ENCODE measurements at places on chromosomes 3 and 15.
A peak's percentile ranks its signal among the peaks of the same experiment; 100 is the strongest.

DNA sequence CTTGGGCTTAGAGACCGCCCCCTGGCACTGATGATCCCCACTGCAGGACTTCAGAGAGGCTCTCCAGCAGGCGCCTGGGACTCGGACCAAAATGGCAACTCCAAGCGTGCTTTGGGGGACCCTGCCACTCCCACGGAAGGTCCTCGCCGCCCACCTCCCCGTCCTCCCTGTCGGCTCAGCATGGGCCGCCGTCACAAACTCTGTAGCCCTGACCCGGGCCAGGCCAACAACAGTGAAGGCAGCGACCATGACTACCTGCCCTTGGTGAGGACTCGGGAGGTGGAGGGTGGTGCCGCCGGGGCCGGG lies 7.7 kb downstream of the ALG3 start:
- no peak overlapping the region for H3K27ac ChIP-seq
- peaks cover 11% of the 10 kb centered on the region for H3K36me3 ChIP-seq
- H3K27me3 ChIP-seq: no peaks in the 10 kb centered on the region
- peaks cover 12% of the 10 kb centered on the region for H3K4me1 ChIP-seq
- DNase-seq: no peak

- H3K4me3 ChIP-seq: no peak overlapping the region
- H3K4me1 ChIP-seq: peaks cover 44% of the 10 kb centered on the region
- no peak for DNase-seq
- H3K27ac ChIP-seq: no peak overlapping the region
- H3K27me3 ChIP-seq: no peaks in the 10 kb centered on the region
Observed at GRCh38 chr15:57036352-57036751, 117.9 kb downstream of the TCF12 start.

DNA sequence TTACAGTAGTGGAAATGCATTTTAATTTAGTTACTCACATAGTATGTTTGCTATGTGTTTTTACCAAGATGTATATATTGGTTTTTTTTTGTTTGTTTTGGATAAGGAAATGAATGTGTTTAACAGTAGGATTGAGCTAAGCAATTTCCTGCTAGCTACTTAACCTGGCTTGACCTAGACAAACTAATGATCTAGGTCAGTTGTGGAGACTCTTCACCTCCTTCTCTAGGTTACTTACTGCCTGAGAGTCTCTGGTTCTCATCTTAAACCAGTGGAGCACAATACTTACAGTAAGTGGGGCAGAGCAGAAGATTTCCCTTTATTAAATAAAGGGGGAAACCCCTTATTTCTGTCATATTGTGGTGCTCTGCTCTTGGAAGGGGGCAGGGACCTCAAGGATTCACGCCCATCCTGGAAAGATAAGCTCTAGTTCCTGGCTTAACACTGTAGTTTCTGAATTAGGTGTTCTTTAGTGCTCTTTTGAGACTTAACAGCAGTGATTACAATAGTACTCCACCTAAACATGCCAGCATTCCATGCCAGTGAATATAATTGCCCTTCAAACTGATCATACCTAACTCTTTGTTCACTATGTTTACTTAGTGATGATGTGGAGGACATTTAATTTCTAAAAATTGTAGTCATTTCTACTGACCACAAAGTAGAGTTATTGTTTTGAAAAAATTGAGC lies 79.9 kb downstream of the UBP1 start:
- DNase-seq: no peak
- H3K4me3 ChIP-seq: no peak overlapping the region
- H3K4me1 ChIP-seq: peaks cover 2% of the 10 kb centered on the region
- H3K27me3 ChIP-seq: peaks cover 21% of the 10 kb centered on the region

DNA sequence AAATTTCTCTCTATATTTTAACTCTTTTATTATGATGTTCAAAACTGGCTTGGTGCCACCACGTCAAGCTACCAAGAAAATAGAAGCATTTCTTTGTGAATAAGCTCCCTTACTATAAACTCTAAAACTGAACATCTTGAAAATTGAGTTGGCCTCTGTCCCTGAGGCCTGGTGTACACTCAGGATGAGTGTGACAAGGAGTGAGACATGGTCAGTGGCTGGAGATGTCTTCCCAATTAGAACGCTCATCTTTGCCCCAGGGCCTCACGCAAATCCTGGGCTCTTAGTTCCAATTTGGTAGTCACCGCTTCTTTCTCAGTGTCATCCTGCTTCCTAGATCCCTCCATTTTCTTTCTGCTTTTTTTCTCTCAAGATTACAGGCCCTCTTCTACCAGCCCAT lies 26.2 kb downstream of the SLC2A2 start:
- H3K27ac ChIP-seq: no peak overlapping the region
- no peaks in the 10 kb centered on the region for H3K27me3 ChIP-seq
- H3K4me1 ChIP-seq: peaks cover 3% of the 10 kb centered on the region
- DNase-seq: no peak

- H3K27me3 ChIP-seq: no peaks in the 10 kb centered on the region
- H3K27ac ChIP-seq: no peak overlapping the region
- DNase-seq: no peak
- no peaks in the 10 kb centered on the region for H3K36me3 ChIP-seq
- peaks cover 9% of the 10 kb centered on the region for H3K4me1 ChIP-seq
Observed at GRCh38 chr3:38542401-38543298, 46.5 kb downstream of the EXOG start.

GRCh38 chr3:157166561-157166960 lies 6.6 kb upstream of the CCNL1 start:
- H3K4me3 ChIP-seq: no peak overlapping the region
- H3K4me1 ChIP-seq: peaks cover 6% of the 10 kb centered on the region
- no peak for DNase-seq
- H3K27me3 ChIP-seq: no peaks in the 10 kb centered on the region
- no peak overlapping the region for H3K27ac ChIP-seq

DNA sequence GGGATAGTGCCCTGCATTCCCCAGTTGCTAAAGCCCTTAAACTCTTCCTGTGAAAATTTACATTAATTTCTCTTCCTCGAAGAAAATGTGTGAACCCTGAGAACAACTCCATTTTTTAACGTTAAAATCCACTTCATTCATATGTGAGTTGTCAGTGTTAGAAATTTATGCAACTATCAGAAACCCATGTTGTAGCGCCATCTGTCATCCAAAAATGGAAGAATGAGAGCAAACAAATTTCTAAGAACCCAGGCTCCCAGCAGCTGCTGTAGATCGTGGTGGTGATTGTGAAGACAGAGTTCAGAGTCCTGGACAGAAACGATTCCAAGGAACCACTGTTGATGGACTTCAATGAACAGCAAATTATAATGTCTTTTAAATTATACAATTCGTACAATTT lies 179.7 kb upstream of the NDN start:
- H3K27me3 ChIP-seq: peaks cover 5% of the 10 kb centered on the region
- H3K4me3 ChIP-seq: no peak overlapping the region
- H3K27ac ChIP-seq: no peak overlapping the region
- no peak for DNase-seq
- H3K4me1 ChIP-seq: no peaks in the 10 kb centered on the region

GRCh38 chr3:6281662-6282061 lies 579.3 kb upstream of the GRM7 start:
- H3K27ac ChIP-seq: no peak overlapping the region
- DNase-seq: no peak
- H3K4me3 ChIP-seq: no peak overlapping the region
- H3K4me1 ChIP-seq: no peaks in the 10 kb centered on the region
- H3K27me3 ChIP-seq: no peaks in the 10 kb centered on the region

DNA sequence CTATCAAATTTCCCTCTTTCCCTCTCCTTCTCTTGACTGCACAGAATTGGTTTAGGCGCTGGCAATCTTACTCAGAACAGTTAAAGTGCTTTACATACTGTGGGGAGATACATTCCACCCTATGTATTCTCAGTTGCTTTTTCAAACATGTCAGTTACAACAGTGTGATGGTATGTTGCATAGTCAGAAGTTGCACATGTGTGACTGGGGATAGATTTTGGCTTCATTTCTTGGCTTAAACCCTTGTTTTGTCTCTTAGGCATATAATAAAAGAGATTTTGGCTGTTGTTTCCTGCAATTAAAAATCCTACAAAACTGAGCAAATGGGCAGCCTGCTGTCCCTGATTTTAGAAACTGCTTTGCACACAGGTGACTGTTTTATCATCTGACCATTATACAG lies 86.7 kb downstream of the PIK3R4 start:
- H3K27me3 ChIP-seq: no peaks in the 10 kb centered on the region
- H3K4me1 ChIP-seq: no peaks in the 10 kb centered on the region

DNA sequence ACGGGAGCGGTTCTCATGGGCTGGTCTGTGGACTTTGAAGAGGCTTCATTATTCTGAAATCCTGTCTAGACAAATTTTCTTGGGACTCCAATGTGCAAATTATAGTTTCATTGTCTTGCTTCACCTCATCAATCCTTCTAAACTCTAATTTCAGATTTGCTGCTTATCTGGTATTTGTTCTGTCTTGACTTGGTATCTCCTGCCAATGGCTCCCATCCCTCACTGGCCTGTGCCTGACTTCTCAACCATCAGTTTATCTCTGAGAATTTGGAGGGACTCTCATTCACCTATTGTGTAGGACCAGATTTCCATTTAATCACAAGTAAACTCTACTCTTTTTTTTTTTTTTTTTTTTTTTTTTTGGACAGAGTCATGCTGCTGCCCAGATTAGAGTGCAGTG lies 960.2 kb upstream of the NR2F2 start:
- H3K4me1 ChIP-seq: no peaks in the 10 kb centered on the region
- no peaks in the 10 kb centered on the region for H3K27me3 ChIP-seq
- no peak overlapping the region for H3K27ac ChIP-seq
- no peak overlapping the region for H3K4me3 ChIP-seq

GRCh38 chr15:77538027-77538451 lies 94.7 kb downstream of the LINGO1 start:
- no peak for DNase-seq
- H3K4me1 ChIP-seq: peaks cover 8% of the 10 kb centered on the region
- no peak overlapping the region for H3K27ac ChIP-seq
- H3K27me3 ChIP-seq: peaks cover 39% of the 10 kb centered on the region

- H3K36me3 ChIP-seq: no peaks in the 10 kb centered on the region
- no peak for DNase-seq
- H3K4me3 ChIP-seq: no peak overlapping the region
- H3K27me3 ChIP-seq: peaks cover 4% of the 10 kb centered on the region
- H3K4me1 ChIP-seq: peaks cover 4% of the 10 kb centered on the region
Observed at GRCh38 chr15:78243491-78243941, 9.2 kb upstream of the ACSBG1 start.

DNA sequence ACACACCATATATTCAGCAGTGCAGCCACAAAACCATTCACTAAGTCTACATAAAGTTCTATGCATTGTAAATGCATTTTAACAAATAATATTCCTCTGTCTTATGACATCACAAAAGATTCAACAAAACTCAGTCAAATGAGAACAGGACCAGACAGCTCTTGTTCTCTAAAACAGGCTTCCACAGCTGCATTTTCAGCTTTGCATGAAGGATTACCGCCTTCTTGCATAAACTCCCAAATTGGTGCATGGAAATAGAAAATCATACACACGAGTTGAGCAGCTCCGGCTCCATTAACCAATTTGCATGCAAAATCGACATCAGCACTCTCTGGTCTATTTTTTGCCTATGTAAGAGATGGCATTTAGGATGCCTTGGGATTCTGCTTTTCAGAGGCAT lies 66.4 kb downstream of the RFTN1 start:
- peaks cover 19% of the 10 kb centered on the region for H3K4me1 ChIP-seq
- no peaks in the 10 kb centered on the region for H3K27me3 ChIP-seq
- H3K36me3 ChIP-seq: peaks cover 2% of the 10 kb centered on the region
- no peak for DNase-seq
- no peak overlapping the region for H3K4me3 ChIP-seq
- no peak overlapping the region for H3K27ac ChIP-seq

- H3K27me3 ChIP-seq: no peaks in the 10 kb centered on the region
- H3K36me3 ChIP-seq: peaks cover 6% of the 10 kb centered on the region
- H3K4me3 ChIP-seq: peak overlapping the region; percentile 43
- DNase-seq: no peak
- peaks cover 31% of the 10 kb centered on the region for H3K4me1 ChIP-seq
- peak overlapping the region; percentile 70 for H3K27ac ChIP-seq
Observed at GRCh38 chr15:90210593-90210992, 9.5 kb downstream of the SEMA4B start.

- H3K4me3 ChIP-seq: peak overlapping the region; percentile 93
- peaks cover 50% of the 10 kb centered on the region for H3K4me1 ChIP-seq
- peak; percentile 10 for DNase-seq
- H3K36me3 ChIP-seq: peaks cover 17% of the 10 kb centered on the region
- H3K27me3 ChIP-seq: peaks cover 83% of the 10 kb centered on the region
- H3K27ac ChIP-seq: peak overlapping the region; percentile 45
Observed at GRCh38 chr15:76340198-76340802, 3.7 kb downstream of the ISL2 start.
